Activated naive CD4-positive, alpha-beta T cell (primary cell): ENCODE measurements at places on chromosomes 12 and 14.

- no peak for DNase-seq
These were observed 32.0 kb downstream of the RXYLT1 start for GRCh38 chr12:63811755-63812154.

DNA sequence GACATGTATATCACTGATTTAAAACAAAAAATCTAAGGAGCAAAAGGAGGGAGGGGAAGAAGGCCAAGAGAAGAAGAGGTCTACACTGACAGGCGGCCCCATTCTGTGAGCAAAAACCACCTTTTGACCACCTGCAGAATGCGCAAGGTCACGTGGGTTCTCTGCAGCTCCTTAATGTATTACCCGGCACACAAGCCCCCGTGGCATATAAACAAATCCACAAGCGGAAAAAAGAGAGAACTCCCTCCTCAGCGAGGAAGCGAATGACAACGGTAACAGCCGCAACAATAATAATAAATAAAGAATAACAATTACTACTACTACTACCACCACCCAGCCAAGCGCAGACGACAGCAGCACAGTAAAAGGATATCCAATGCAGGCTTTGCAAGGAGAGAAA lies 1.3 kb downstream of the KSR2 start:
- no peak for DNase-seq

- DNase-seq = no peak
These were observed 41.4 kb upstream of the TEX22 start for GRCh38 chr14:105356927-105357326.

DNA sequence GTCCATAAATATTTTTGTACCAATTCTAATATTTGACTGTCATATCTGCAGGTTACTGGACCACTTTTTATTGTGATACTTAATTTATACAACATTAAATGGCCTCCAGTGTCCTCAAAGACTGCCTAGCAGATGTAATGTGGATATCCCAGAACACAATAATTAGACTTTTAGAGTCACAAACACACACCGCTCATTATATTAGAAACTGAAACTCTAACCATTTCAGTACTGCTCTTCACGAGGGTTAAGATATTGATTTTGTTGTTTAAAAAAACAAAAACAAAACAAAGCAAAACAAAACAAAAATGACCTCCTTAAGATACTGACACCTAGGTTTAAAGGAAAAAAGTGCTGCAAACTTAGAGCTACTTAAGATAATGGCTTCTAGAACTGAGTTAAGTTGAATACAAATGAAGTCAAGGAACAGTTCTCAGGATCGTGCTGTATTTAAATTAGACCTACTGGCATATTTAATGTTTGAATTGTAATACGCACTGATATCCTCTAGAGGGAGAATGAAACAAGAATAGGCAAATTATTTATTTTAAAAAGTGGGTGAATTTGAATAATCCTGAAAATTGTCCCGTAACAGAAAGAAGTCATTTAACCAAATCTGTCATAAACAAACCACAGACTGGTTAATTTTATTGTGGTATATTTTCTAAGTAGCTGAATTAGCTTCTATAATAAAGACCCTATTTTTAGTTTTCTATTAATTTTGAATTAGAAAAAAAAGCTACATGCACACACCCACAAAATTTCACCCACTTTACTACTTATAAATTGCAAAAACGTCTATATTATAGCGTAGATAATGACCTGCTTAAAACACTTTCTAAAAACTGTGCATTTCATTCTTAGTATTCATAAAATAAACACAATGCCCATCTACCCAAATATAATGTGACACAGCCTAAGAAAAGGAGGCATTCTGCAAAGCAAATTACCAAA lies 395.2 kb upstream of the DCN start:
- no peak for DNase-seq

DNA sequence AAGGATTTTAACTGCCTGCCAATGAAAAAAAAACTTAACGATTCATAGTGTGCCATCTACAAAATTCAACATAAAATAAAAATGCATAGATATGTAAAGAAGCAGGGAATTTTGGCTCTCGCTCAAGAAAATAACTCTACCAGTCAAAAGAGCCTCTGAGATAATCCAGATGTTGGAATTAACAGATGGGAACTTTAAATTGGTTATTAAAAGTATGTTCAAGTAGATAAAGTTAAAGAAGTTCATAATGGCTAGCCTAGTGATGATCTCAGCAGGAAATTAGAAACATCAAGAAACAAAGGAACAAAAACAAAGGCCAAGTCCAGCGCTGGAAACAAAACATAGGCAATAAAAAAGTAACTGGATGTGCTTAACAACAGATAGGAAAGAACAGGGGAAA lies 23.1 kb downstream of the PIK3C2G start:
- no peak for DNase-seq

DNA sequence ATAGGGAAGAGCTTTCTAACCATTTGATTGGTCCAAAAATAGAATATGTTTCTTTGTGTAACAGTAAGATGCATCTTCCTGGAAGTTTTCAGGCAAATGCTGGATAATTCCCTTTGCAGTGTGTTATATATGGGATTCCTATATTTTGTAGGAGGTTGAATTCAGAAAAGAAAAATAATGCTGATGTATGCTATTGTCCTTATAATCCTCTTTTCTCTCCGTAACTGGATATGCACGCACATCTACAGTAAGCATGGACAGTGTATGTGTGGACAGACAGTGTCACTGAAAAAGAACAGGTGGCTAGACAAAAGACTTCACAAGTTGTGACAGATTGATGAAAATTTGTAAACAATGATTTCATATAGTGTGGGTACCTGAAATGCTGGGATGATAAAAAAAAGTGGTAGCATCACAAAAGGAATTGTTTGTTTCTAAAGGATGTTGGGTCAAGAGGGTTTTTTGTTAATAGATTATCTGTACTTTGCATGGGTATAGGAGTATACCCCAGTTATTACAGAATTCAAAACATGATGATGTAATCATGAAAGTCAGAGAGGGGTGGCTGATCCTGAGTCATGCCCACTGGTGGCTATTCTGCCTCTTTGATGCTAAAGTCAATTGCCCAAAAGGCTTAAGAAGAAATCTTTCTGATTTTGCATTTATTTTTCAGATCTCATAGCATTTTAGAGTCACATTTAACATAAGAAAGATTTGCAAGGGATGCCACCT lies 160.7 kb upstream of the TMTC1 start:
- no peak for DNase-seq

- no peak for DNase-seq
These were observed 185.2 kb downstream of the ACSS3 start for GRCh38 chr12:81263072-81263471.

- DNase-seq = no peak
These were observed 34.4 kb upstream of the MANSC4 start for GRCh38 chr12:27814411-27814810.

- no peak for DNase-seq
These were observed 24.5 kb downstream of the LMO3 start for GRCh38 chr12:16581416-16581815.

GRCh38 chr14:60867503-60868172 lies 113.2 kb downstream of the TRMT5 start:
- DNase-seq = no peak

GRCh38 chr14:33611405-33612196 lies 339.3 kb downstream of the EGLN3 start:
- no peak for DNase-seq

DNA sequence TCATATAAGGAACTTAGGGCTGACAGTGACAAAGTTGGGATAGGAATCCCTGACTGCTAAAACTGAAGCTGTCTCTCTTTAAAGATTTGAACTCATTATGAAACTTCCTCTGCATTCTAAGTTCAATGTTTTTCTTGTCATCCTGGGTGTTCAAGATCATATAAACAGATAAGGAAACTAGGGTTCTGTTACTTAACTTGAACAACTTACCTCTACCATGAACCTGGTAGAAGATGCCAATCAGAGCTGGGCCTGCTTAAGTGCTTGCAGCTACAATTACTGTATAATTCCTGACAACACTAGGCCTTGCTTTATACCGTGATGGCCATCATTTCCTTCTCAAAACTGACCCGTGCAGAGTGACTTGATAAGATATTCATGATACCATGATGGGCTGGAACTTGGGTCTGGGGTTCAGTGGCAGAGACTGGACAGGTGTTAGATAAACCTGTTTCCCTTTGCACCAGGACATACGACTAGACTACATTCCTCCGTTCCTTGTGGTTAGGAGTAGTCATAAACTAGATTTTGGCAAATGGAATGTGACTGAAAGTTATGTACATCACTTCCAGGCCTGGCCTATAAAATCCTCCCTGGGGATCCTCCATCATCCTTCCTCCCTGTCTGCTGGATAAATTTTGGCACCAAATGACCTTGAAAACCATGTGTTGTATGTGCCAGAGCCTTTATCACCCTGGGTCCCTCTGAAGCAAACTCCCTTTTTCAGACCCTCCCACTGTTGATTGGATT lies 172.2 kb upstream of the PRICKLE1 start:
- DNase-seq = no peak

GRCh38 chr12:79547735-79548609 lies 142.8 kb downstream of the PAWR start:
- DNase-seq = no peak

DNA sequence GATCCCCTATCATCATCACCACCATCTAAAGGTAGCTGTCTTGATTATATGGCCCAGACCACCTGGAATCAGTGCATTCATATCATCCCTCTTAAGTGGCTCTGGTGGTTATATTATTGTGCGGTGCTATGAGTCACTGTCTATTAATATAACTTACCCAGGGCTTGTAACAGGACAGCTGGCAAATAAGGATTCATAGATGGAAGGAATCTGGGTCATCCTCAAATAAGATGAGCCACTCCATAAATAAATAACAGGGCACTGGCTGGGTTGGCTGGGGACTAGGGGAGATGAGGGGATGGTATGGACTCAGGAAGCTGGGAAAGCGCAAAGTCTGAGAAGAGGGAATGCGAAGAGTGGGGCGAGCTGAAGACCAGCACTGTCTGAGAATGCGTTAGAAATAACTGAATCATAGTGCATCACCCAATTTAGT lies 216.1 kb downstream of the NUAK1 start:
- DNase-seq = no peak
